ENCODE measurements at places on chromosomes 16 and 17.

- DNase-seq, result no peak
Measured at GRCh38 chr16:7577588-7577987, 244.9 kb downstream of the RBFOX1 start.

GRCh38 chr16:57526498-57526897 is 9.9 kb downstream of the CCDC102A start:
- DNase-seq, result no peak

GRCh38 chr17:3924512-3925350 is 8.5 kb upstream of the P2RX1 start:
- no peak for DNase-seq

GRCh38 chr17:40417258-40417608 is 463 bp downstream of the TOP2A start:
- no peak for DNase-seq

GRCh38 chr17:72116661-72117521 is 3.9 kb upstream of the SOX9 start:
- DNase-seq, result no peak

DNA sequence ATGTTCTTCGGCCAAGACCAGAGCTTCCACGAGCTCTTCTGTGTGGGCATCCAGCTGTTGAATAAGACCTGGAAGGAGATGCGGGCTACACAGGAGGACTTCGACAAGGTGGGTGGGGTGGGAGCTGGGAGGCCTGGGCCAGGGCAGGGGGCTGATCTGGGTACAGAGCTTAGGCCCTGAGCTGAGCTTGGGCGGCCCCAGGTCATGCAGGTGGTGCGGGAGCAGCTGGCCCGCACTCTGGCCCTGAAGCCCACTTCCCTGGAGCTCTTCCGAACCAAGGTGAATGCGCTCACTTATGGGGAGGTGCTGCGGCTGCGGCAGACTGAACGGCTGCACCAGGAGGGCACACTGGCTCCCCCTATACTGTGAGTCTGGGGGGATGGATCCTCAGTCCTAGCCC is 3.5 kb downstream of the ELMO3 start:
- no peak for DNase-seq

- DNase-seq, result no peak
Measured at GRCh38 chr16:55000595-55000994, 69.9 kb downstream of the IRX5 start.

- DNase-seq, result no peak
Measured at GRCh38 chr16:83936581-83937165, 16.4 kb upstream of the OSGIN1 start.

- DNase-seq, result no peak
Measured at GRCh38 chr17:56699186-56699894, 105.8 kb downstream of the NOG start.

- no peak for DNase-seq
Measured at GRCh38 chr17:4856937-4857314, 23.8 kb downstream of the MINK1 start.

- no peak for DNase-seq
Measured at GRCh38 chr17:81083125-81083765, 48.3 kb downstream of the BAIAP2 start.
